ENCODE measurements at places on chromosomes 5 and 9. TPM values are rescaled to one million over a fixed set of nuclear protein-coding genes. Genes with fewer than 3 reads are reported as not detected.

PCDHB14 gene
- total RNA-seq = not detected

- DNase-seq = no peak
These were observed 99.0 kb downstream of the MEGF10 start for GRCh38 chr5:127389601-127390000.

GRCh38 chr9:132776268-132776667 lies 101.8 kb downstream of the AK8 start:
- no peak for DNase-seq

NUTM2G gene
- not detected for total RNA-seq

GRCh38 chr9:95075700-95076099 lies 241.8 kb downstream of the FANCC start:
- DNase-seq = no peak

DNA sequence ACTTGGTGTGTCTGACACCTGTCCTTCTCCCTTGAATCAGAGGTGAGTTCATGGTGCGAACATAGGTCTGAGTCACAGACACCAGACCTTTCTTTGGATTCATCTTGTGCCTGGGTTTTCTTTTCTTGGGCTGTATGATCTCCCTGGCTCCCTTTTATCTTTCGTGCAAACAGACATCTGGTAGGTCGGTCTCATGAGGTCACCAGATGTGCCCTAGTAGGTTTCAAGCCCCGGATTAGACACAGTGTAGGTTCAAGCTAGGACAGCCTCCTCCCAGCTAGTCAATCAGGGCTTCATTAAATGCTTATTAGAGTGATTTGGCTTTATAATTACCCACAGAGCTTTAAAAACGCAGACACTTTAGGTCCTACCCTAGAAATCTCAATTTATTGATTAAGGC lies 106.0 kb upstream of the MYO10 start:
- DNase-seq = no peak

DNA sequence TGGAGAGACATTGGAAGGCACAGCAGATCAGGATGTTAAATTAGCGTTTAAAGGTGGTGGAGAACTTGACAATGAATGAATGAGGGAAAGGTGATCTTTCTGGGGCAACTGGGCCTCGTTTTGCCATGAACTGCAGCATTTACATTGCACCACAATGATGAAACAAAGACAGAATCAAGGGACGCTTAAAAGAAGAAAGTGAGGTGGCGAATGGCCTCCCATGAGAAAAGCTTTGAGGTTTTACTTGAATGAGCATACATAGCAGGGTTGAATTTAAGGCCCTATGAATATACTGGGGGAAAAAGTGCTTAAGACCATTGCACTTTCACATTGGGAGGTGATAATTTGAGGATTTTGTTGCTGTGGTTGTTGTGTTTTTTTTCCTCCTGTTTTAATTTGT lies 476.4 kb downstream of the ISL1 start:
- DNase-seq = no peak

- no peak for DNase-seq
These were observed 20.2 kb downstream of the ATPSCKMT start for GRCh38 chr5:10229306-10230048.

MLLT3 gene
- 112 TPM for total RNA-seq

DNA sequence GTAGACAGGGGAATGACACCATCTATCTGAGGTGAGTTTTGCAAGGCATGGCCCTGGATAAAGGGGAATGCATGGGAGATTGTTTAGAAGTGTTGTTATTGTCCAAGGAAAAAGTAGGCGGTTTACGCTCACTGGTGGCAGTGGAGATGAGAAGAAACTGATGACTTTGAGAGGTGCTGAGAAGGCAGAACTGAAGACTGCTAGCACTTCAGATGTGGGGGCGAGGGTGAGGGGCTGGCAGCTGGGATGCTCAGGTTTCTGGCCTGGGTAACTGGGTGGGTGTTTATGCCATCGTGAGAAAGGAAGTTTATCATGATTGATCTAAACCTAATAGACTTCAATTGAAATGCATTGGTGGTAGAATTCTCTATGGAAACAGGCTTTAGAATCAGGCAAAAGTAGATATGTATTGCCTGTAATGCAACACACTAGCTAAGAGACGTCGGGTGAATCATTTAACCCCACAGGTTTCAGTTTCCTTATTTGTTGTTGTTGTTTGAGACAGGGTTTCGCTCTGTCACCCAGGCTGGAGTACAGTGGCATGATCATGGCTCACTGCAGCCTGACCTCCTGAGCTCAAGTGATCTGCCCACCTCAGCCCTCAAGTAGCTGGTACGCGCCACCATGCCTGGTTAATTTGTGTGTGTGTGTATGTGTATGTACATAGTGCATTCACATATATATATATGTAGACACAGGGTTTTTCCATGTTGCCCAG lies 123.5 kb downstream of the SLC24A2 start:
- DNase-seq = no peak

DNA sequence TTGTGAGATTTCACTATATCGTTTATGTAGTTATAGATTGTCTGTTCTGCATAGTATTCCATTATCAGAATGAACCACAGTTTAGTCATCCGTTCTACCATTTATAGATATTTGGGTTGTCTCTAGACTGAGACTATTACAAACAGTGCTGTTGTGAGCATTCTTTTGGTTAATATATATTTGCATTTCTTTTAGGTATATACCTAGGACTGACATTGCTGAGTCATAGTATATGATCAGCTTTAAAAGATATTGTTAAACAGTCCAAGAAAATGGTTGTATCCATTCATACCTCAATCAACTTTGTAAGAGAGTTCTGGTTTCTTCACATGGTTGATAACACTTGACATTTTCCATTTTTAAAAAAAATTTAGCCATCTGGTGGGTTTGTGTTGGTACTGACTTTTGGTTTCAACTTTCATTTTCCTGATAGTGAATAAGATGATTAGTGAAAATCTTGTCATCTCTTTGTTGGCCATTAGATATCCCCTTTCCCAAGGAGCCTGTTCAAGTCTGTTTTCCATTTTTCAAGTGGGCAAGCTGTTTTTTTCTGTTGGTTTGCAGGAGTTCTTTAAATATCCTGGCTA lies 22.9 kb upstream of the ADAM19 start:
- DNase-seq = no peak
